ENCODE measurements at places on chromosomes 11 and 22. TPM values are rescaled to one million over a fixed set of nuclear protein-coding genes. Genes with fewer than 3 reads are reported as not detected.

DNA sequence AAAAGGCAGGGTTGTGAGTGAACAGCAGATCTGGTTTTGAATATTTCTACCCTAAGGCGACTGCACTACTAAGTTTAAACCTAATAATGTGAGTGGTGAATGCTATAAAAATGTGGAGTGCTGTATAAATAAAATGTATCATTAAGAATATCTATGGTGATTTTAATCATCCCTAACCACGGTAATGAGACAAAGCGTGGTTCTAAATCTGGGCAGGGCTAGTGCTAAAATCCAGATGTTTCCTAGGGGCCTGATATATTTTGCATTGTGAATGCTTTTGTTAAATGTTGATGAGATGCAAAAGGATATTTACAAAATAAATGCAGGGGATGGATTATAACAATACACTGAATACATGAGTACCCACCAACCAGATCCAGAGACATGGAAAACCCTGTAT is 58.1 kb downstream of the TSPAN18 start:
- H3K27ac ChIP-seq = no peak overlapping the region
- no peaks in the 10 kb centered on the region for H3K4me1 ChIP-seq

GRCh38 chr11:133903875-133904817 is 52.6 kb downstream of the IGSF9B start:
- H3K36me3 ChIP-seq = peaks cover 3% of the 10 kb centered on the region
- H3K4me1 ChIP-seq = no peaks in the 10 kb centered on the region
- no peaks in the 10 kb centered on the region for H3K27me3 ChIP-seq
- no peak for DNase-seq
- H3K27ac ChIP-seq = no peak overlapping the region

Gene CTSW
- 39.3 TPM for total RNA-seq

DNA sequence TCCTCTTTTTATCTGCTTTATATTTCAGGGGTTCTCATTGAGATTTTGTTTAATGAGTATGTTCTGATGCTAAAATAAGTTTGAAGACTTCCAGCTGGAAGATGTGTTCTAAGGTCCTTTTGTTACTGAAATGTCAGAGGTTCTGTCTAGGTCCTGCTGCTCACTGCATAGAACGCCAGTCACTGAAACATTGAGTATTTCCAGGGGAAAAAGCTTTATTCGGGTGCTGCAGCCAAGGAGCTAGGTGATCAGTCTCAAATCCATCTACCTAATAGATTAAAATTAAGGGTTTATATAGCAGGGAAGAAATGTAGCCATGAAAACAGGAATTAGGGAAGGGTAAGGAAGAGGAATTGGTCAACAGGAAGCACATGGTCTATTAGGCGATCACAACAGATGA is 19.7 kb downstream of the SVIP start:
- no peak overlapping the region for H3K4me3 ChIP-seq
- no peak for DNase-seq
- H3K27ac ChIP-seq = no peak overlapping the region
- H3K4me1 ChIP-seq = no peaks in the 10 kb centered on the region
- no peaks in the 10 kb centered on the region for H3K27me3 ChIP-seq

DNA sequence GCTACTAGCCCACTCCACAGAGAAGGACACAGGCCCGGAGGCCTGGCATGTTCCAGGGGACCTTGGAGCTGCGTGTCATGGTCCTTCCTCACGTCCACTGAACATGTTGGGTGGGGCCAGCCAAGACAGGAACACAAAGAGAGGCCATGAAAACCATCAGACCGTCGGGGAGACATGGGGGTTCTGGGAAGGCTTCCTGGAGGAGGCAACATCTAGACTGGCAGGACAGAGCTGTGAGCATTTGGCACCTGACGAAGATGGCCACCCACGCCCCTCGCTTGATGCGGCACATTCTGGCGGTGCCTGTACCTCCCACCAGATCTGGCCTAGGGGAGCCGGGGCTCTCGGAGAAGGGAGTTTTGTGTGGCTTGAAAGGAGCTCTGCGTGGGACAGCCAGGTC is 24.7 kb upstream of the ARHGAP8 start:
- H3K27ac ChIP-seq = no peak overlapping the region
- DNase-seq = no peak
- peaks cover 12% of the 10 kb centered on the region for H3K4me1 ChIP-seq
- peaks cover 5% of the 10 kb centered on the region for H3K36me3 ChIP-seq

Gene TRPM5
- not detected for total RNA-seq

Gene TYR
- total RNA-seq = not detected

- peaks cover 28% of the 10 kb centered on the region for H3K27me3 ChIP-seq
- H3K4me3 ChIP-seq = no peak overlapping the region
- DNase-seq = no peak
- H3K27ac ChIP-seq = no peak overlapping the region
- peaks cover 15% of the 10 kb centered on the region for H3K4me1 ChIP-seq
- no peaks in the 10 kb centered on the region for H3K36me3 ChIP-seq
Observed at GRCh38 chr22:19287076-19287707, 4.3 kb downstream of the CLTCL1 start.

DNA sequence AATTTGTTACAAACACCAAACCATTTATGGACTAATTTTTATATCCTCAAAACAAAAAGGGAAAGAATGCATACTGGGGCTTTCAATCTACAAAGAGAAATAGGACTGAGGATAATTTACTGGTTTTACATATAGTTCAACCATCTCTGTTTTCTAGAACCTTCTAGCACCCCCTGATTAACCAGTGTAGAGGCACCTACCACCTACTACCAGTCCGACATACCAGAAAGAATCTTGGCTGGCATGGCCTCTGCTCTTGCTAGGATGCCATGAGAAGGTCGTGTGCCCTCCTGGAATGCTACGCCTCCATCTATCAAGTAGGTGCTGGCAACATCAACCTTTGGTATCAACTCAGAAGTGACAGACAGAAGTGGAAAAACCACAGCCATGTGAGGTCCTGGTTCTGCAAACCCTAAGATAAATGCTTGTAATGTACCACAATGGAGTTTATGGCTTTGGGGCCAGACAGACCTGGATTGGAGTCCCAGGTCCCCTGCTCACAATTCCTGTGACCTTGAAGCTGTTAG is 28.2 kb downstream of the MYH9 start:
- peak overlapping the region; percentile 89 for H3K27ac ChIP-seq
- DNase-seq = no peak
- H3K4me3 ChIP-seq = peak overlapping the region; percentile 50
- H3K36me3 ChIP-seq = peaks cover 58% of the 10 kb centered on the region
- H3K4me1 ChIP-seq = peaks cover 89% of the 10 kb centered on the region

Gene UEVLD
- total RNA-seq = 15.7 TPM

GRCh38 chr11:48044577-48044976 is 64.2 kb downstream of the PTPRJ start:
- H3K27me3 ChIP-seq = no peaks in the 10 kb centered on the region
- no peak overlapping the region for H3K4me3 ChIP-seq
- H3K36me3 ChIP-seq = peaks cover 9% of the 10 kb centered on the region

DNA sequence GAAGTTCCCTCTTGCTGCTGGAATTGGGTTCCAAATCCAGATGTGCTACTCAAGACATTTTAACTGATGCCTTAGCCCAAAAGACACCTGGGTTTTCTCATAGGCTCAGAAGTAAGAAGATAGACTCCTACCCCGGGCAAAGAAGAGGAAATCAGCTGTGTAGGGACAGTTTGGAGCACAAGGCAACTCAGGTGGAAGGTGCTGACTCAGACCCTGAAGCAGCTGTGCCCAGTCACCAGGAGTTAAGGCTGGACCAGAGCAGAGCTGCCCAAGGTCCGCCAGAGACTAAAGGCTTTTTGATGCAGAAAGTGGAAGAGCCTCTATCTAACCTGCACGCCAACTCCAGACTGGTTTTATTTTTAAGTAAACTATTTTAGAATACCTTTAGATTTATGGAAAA is 20.6 kb upstream of the RAB1B start:
- peaks cover 7% of the 10 kb centered on the region for H3K4me1 ChIP-seq

Gene IFT27
- 18.2 TPM for total RNA-seq

Gene CDC42EP2
- 0.54 TPM for total RNA-seq

Gene ACRV1
- total RNA-seq = not detected

- H3K36me3 ChIP-seq = no peaks in the 10 kb centered on the region
- H3K4me3 ChIP-seq = no peak overlapping the region
- no peaks in the 10 kb centered on the region for H3K27me3 ChIP-seq
- DNase-seq = no peak
Observed at GRCh38 chr22:46011627-46012181, 34.7 kb upstream of the WNT7B start.

Gene CD3E
- total RNA-seq = 364 TPM

DNA sequence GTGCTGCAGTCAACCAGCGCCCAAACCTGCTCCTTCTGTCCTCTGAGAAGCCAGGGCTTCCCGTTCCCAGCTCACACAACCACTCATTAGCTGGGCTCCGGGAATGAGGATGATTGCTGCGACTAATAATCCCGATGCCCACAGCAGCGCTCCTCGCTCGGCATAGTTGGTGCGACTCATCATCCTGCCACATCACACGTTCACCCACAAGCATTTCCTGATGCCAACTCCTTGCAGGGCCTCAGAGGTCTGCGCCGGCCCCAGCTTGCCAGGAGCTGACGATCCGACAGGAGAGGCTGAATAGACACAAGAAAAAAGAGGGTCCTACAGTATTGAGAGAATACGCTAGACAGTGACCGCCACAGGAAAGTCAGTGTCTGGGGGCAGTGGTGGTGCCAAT is 10.6 kb upstream of the CSNK1E start:
- H3K27me3 ChIP-seq = no peaks in the 10 kb centered on the region
- H3K4me1 ChIP-seq = no peaks in the 10 kb centered on the region
- no peak for DNase-seq
- no peak overlapping the region for H3K4me3 ChIP-seq

- H3K36me3 ChIP-seq = no peaks in the 10 kb centered on the region
- H3K4me1 ChIP-seq = no peaks in the 10 kb centered on the region
- H3K27ac ChIP-seq = no peak overlapping the region
- no peaks in the 10 kb centered on the region for H3K27me3 ChIP-seq
- H3K4me3 ChIP-seq = no peak overlapping the region
Observed at GRCh38 chr22:38819387-38819940, 24.4 kb downstream of the NPTXR start.

Gene KRTAP5-2
- not detected for total RNA-seq

DNA sequence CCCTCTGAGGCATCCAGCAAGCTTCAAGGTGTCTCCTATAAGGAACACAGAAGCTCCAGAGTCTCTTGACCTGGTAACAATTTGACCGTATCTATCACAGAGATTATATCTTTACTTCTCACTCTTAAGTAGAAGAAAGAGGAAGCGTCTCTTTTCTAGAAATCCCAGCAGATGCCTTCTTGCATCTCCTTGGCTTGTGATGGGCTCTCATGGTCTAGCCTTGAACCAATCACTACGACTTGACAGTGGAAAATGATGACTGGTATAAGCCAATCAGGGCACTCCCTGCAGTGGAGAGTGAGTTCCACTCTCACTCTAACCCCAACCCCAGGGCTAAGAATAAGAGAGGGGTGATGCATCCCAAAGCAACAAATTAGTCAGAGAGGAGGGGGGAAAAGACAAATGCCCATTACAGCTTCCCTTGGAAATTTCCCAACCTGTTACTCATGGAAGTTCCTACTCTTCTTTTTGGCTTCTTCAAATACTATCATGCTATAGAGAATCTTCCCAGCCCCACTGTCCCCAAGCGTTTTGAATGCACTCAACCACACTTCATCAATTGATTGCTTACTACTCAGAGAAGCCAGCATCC is 293.5 kb downstream of the MN1 start:
- H3K27ac ChIP-seq = no peak overlapping the region
- no peaks in the 10 kb centered on the region for H3K4me1 ChIP-seq
- no peaks in the 10 kb centered on the region for H3K36me3 ChIP-seq
- H3K27me3 ChIP-seq = peaks cover 7% of the 10 kb centered on the region

DNA sequence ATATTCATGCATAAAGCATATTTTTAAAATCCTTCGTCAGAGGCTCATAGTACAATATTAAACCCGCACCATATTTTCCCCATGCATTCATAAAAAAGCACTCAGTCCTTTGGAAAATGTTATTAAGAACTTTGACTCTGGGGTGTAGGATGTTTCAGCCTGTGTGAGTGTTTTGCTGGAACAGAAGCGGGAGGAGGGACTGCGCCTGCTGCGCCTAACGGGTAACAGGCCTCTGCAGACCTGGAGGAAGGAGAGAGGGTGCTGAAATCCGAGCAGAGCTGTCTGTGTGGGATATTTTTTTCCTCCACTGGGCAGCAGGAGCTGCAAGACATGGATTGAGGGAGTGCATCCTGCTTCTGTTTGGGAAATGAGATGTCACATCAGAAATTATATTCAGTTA is 483.0 kb downstream of the BRD1 start:
- H3K4me3 ChIP-seq = no peak overlapping the region
- no peak for DNase-seq
- no peaks in the 10 kb centered on the region for H3K4me1 ChIP-seq

Gene RAB38
- 20.4 TPM for total RNA-seq

All from activated naive CD8-positive, alpha-beta T cell treated with anti-CD3 and anti-CD28 coated beads for 36 hours (primary cell).